ENCODE measurements at places on chromosomes 4 and X.
A peak's percentile ranks its signal among the peaks of the same experiment; 100 is the strongest.

DNA sequence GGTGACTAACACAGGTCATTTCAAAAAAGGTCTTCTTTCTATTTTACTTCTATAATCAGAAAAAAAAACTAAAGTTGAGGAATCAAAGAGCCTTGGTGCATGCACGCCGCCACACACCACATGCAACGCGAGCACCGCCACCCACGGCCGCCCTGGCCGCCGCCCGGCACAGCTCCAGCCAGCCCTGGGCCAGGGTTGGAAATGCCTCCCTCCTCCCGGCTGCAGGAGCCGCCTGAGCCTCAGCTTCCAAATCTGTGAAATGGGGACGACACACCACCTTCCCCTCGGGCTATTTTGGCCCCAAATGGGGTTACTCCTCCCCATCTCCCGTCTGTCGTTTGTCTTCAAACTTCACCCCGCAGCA is 39.7 kb upstream of the MAN2B2 start:
- DNase-seq = no peak

DNA sequence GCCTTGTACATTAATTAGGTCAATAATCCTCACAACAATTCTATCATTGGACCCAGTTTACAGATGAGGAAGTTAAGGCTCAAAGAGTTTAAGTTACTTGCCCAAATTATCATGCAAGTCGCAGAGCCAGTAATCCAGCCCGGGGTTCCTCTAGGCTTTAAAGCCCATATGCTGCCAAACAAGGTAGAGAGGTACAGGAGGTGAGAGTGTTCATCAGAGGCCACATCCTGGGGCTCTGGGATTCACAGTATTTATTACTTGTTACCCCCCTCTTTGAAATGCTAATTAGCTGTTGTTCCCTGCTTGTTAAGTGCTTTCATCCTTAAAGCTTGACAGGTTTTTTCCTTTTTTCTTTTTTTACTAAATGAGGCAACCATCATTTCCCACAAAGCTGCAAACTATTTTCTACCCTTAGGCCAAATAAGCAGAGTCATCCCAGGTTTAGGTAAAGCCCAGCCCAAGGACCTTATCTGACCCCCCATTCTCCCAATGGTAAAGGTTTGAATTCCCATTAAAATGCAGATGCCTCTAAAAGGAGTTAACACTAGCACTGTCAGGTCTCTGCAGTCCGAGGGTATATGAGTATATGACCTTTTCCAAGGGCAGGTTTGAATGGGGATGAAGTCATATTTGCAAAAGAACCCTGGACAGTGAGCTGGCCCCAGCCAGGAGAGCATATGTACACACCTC is 150.3 kb downstream of the SOX3 start:
- no peak for DNase-seq

- DNase-seq = no peak
Observed at GRCh38 chr4:177356206-177356605, 46.5 kb downstream of the NEIL3 start.

DNA sequence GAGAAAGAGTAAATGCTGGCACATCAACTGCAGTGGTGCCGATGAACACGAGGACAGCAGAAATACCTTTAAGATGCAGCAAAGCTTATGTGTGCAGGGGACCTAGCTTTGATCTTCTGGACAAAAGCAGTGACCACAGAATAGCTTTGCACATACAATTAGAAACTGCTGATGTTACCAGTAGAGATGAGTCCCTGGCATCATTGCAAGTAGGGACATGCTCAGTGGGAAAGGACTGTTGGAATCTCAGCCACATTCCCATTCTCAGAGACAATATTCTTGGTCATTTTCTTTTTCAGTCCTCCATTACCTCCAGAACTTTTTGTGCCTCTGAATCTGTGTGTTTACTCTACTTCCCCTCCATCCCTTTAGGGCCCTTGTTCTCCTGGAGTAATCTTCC is 16.9 kb upstream of the PDLIM3 start:
- DNase-seq = no peak

DNA sequence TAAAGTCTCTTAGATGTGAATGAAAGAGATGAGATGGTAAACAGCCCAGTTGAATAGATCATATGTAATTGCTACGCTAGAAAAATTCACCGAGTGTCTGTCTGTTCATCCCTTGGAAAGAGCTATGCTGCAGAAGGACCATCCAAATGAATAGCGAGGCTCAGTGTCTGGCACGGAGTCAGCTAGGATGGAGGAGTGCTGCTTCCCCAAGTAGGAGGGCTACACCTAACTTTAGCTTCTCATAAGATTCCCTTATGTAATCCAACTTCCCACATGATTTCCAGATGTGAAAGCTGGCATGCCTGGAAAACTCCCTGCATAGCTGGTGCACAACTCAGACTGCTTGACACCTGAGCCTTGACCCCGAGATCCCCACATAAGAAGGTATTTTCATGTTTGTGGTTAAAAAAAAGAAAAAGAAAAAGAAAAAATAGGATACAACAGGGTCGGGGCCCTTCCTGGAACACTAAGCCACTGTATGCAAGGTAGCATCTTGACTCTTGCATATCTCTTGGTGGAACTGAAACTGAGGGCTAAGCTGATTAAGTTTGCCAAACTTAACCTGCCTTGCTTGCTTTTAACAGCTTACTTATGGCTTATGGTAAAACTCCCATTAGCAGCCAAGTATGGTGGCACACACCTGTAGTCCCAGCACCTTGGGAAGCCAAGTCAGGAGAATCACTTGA is 82.3 kb downstream of the FREM3 start:
- no peak for DNase-seq

GRCh38 chr4:176380352-176381157 is 60.8 kb downstream of the SPCS3 start:
- no peak for DNase-seq

- no peak for DNase-seq
Observed at GRCh38 chr4:67084783-67085182, 460.5 kb downstream of the CENPC start.

- no peak for DNase-seq
Observed at GRCh38 chrX:107823456-107823855, 2.2 kb upstream of the MID2 start.

DNA sequence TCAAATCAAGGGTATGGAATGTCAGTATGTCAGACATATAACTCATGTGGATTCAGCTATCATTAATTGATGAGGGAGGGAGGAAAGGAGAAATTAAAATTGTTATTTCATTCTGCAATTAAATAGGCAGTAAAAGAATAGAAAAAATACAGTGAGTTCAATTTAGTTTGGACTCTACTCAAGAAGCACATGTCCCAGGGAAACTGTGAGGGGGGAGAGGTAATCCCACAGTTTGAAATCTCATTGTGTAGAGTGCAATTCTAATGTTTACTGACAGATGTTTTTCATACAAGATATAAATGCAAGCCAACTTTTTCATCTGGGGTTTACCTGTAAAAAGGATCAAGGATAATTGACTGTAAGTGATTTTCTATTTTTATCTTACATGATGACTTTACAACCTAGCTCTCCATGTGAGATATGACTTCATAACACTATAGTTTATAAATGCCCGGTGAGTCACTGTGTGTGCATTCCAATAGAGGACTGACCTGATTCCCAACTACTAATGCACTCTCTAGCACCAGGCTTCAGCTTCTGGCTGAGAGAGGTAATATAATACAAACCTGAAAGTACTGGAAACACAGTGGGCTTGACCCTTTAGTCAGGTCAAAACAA is 35.2 kb upstream of the SCD5 start:
- no peak for DNase-seq

DNA sequence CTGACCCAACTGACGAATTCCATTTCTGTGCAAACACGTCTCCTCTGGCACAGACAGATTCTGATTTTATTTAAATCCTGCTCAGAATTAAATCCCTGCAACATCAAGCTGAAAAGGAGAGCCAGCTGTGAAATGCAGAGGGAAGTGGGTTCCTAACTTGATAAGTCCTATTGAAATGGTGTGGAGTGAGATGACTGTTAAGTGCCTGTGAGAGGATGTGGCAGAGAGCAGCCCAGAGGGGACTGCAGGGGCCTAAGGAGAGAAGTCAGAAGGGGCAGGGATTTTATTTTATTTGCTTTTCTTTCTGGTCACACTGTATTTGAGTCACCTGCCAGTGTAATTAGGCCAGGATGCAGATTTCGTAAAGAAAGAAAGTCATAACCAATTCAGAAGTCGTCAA is 277.4 kb downstream of the NKX6-1 start:
- no peak for DNase-seq

- no peak for DNase-seq
Observed at GRCh38 chrX:38985945-38986344, 184.7 kb downstream of the MID1IP1 start.

DNA sequence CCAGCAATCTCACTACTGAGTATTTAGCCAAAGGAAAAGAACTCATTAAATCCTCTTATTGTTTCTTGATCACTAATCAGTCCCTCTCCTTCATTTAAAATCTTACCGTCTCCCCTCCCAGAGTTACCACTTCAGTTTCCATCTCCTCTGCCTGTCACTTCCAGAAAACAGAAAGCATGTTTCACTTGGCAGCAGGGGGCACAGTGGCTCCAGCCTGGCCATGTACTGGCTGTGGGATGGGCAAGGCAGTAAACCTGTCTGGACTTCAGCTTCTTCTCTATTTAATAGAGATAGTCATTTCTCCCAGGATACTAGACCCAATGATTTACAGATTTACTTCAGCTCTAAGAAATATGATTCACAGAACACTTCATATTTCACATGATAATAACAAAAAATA is 63.2 kb downstream of the CD40LG start:
- DNase-seq = peak; percentile 27

DNA sequence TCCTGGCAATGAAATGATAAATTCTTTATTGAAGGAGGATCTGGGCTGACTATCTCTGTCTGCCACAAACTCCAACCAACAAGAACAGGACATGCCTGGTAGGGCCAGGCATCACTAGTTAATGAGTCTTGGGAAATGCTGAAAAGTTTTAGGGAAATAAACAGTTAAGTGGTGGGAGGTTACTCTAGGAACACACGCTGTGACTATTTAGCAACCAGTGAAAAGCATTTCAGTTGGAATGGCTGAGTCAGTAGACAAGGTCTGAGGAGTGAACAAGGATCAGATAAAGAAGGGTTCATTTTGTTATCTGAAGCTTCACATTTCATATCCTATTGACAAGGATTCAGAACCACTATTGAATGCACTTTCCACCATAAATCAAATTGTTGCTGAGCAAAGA is 394.9 kb upstream of the BOD1L1 start:
- no peak for DNase-seq

DNA sequence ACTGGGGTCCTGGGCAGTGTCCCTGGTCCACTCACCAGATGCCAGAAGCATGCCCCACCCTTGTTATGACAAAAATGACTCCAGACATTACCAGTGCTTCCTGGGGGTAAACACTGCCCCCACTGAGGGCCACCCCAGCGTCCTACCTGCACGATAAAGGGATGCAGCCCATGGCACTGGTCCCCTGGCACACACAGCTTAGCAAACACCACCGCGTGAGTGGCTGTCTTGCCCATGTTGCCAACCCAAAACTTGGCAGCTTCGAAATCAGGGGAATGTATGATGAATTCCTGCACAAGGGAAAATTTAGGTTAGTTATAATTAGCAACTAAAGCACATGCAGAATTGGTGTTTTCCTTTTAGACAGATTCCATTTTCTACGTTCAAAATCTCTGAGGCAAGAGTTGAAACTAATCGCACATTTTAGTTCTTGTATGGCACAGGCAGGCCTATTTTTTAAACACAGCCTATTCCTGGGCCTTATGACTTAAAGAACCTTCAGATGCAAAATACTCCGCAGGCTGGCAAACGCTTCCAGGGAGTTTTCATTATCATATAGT is 30.4 kb downstream of the ACOX3 start:
- peak; percentile 56 for DNase-seq

- no peak for DNase-seq
Observed at GRCh38 chr4:127832585-127832984, 48.1 kb upstream of the PLK4 start.

DNA sequence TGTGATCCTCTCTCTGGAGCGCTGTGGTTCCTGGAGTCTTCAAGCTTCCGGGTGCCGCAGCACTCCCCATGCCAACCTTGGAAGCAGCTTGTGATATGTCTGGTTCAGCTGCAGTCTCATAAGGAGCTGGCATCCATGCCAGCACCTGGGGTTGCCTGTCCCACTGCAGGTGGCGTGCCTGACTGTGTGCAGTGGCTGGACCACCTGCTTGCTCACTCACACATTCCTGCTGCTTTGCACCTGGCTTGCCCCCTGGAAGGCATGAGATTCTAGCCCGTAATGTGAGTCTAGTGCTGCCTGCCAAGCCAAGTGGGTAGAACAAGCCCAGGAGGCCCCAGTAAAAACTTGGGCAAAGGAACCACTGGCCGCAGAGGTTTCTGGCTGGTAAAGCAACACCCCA is 687.2 kb upstream of the AADAT start:
- DNase-seq = no peak

- DNase-seq = no peak
Observed at GRCh38 chr4:153593161-153593560, 90.9 kb upstream of the TLR2 start.

DNA sequence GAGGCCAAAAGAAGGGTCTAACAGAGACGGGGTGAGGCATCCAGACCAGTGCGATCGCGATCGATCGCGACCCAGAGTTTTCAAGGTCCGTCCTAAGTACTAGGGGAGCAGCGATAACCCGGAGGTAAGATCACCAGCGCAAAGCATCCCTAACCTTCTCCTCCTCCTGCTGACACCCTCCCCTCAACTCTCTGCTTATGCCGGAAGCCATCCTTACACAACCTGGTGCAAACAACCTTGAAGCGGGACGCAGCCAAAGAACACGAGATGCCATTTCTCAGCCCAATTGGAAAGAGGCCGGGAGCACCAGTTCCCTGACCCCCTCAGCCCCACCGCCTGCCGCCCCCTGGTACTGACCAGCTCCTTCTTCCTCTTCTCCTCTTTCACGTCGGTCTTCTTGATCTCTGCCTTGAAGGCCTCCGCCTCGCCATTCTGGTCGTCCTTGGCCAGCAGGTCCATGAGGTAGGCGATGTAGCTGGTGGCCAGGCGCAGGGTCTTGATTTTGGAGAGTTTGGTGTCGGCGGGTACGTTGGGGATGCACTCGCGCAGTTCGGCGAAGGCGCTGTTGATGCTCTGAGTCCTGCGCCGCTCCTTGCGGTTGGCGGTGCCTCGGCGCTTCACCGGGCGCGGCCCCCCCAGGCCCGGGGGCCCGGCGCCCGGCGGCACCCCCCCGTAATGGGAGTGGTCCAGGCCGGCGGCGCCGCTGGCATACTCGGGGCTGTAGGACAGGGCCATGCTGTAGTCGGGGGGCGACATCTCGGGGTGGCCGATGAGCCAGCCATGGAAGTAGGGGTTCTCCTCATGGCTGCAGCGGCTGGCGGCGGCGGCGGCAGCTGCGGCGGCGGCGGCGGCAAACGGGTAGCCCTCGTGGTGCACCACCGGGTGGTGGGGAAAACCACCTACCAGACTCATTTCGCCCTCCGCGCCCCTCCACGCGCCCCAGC is 1.4 kb downstream of the HAND2 start:
- no peak for DNase-seq

DNA sequence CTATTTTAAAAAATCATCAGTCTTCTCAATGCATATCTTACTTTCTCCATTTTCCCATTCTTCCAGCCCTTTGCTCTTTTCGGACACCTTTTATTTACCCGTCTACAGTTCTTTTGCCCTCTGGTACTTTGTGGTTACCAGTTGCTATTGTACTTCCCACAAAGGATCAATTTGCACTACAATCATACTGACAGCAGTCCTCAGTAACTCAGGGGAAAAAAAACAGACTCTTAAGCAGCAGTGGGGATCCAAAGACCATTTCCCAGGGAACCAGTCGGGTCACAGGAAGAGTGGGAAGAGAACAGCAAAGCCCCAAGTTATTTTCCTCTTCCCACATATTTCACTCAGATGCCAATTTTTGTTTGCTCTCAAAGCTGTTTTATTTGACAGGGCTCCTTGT is 23.1 kb downstream of the DMD start:
- no peak for DNase-seq

Measured in head of caudate nucleus (tissue), 42 donors.